ENCODE measurements at places on chromosomes 11 and 22. TPM values are rescaled to one million over a fixed set of nuclear protein-coding genes. Genes with fewer than 3 reads are reported as not detected.
A peak's percentile ranks its signal among the peaks of the same experiment; 100 is the strongest.

- H3K4me1 ChIP-seq: peaks cover 3% of the 10 kb centered on the region
- peak; percentile 85 for DNase-seq
- H3K36me3 ChIP-seq: no peaks in the 10 kb centered on the region
- H3K4me3 ChIP-seq: no peak overlapping the region
These were observed 9.2 kb upstream of the RBM14 start for GRCh38 chr11:66607126-66607834.

Gene XPNPEP3
- 12.4 TPM for total RNA-seq

DNA sequence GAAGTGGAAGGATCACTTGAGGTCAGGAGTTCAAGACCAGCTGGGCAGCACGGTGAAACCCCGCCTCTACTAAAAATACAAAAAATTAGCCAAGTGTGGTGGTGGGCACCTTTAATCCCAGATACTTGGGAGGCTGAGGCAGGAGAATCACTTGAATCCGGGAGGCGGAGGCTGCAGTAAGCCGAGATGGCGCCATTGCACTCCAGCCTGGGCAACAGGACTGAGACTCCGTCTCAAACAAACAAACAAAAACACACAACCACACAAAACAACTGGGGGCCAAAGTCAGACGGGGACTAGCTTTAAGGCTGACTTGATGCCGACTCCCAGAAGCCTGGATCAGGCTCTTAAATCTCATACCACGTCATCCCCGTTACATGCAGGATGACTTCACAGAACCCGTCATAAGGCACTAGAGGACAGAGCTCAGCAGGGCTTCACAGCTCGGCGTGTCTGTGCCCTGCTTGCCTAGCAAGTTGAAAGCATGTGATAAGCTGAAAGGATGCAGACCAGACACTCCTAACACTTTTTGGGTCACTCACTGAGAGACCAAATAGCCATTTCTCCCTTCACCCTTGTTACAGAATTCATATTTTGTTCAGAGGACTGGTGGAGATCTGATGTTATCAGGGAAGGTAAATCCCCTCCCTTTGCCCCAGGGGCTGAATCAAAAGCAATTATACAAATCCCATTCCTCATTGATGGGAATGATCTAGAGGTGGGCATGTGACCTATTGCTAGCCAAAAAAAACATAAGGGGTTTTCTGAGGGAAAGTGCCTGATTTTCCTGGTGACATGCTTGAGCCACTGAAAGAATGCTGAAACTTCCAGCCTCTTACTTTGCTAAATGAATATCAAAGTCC, 65.4 kb downstream of the GAB2 start:
- no peak for DNase-seq
- peaks cover 23% of the 10 kb centered on the region for H3K4me1 ChIP-seq
- H3K4me3 ChIP-seq: no peak overlapping the region
- H3K27ac ChIP-seq: peak overlapping the region; percentile 62

- peak overlapping the region; percentile 81 for H3K4me3 ChIP-seq
- no peaks in the 10 kb centered on the region for H3K4me1 ChIP-seq
- no peaks in the 10 kb centered on the region for H3K27me3 ChIP-seq
- no peaks in the 10 kb centered on the region for H3K36me3 ChIP-seq
- no peak for DNase-seq
These were observed 565 bp downstream of the NUCB2 start for GRCh38 chr11:17277024-17277584.

Gene MISFA
- 3.1 TPM for total RNA-seq

Gene LMO1
- not detected for total RNA-seq

Data from ovary (tissue), 10 donors.